Effector memory CD4-positive, alpha-beta T cell (primary cell): ENCODE measurements at places on chromosomes 7 and 10.

DNA sequence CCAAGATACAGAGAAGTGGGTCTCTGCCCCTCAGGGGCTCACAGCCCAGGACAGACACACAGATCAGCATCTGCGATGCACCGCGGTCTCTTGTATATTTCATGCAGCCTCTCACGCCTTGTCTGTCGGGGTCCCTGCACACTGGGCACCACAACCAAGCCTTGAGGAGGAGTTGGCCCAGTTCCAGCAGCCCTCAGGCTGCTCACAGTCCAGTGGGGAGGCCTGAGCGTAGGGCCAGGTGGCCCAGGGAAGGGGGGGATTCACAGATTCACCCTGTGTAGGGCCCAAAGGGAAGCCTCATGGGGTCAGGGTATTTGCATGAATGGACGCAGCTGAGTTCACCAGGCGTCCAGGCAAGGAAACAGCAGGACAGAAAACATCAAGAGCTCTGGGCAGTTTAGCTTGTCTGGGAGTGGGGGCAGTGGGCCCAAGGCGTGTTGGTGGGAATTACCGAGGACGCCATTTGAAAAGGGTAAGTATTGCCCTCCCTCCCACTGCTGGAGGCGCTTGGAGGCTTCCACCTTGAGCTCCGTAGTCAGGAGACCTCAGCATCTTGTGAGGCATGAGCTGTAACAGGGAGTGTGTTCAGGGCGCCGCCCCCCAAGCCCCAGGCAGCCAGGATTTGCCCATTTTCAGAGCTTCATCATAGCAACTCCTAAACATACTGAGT lies 129.1 kb upstream of the CHST15 start:
- no peak for DNase-seq

DNA sequence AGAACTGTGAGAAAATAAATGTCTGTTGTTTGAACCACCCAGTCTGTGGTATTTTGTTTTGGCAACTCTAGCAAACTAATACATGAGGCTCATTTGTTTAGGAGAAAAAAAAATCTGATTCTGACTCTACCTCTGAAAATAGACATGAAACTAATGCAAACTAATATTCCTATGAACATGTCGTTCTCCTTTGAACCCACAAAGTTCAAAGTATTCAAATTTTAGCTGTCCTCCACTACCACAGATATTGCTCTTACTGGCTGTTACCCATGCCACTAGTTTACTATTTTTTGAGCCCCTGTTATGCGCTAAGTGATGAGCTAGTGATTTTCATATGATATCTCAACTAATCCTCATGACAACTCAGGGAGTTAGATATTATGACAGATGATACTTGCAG lies 58.8 kb upstream of the ZNF804B start:
- no peak for DNase-seq

DNA sequence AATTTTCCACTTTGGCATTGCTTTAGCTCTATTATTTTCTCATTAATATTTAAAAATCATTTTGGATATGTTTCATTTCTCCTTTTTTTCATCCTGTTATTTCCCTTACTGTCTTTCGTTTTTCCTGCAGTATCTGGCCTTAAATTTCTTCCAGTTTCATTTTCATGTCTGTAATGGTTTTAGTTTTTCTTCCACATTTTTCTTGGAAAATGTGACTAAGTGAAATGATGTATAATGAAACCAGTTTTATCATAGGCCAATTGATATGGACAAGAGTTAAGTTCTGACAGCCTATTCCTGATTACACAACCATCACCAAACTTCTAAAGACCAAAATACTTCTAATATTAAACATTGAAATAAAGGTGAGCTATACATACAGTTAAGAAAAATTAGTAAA lies 158.5 kb downstream of the LHFPL3 start:
- DNase-seq = no peak

DNA sequence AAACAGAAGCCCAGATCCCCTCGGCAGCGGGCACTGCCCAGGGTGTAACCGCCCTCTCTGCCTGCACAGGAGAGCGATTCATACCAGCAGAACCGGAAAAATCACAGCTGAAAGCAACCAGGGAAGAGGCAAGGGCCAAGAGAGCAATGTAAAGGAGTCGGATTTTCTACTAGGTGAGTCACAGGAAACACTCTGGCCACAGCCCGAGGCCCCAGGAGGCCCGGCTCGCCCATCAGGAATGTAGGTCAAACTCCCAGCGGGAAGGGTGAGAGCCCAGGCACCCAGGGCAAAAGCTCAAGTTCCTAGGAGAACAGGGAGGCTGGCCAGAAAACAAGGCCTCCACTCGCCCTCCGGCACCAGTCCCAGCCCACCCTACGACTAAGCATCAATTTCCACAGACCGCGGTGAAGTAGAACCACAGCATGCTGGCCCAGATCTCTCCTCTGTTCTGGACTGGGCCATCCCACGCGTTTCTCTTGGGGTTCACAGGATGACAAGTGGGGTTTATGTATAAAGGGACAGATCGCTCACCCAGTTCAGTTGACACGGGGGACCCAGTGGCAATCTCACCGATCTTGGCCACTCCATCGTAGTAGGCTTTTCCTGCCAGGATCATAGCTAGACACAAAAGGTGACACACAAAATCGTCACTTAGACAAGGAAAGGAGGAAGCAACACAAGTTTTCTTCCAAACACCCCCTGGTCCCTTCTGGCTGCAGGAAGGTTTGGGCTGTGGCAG lies 46.2 kb downstream of the BAIAP2L1 start:
- no peak for DNase-seq

DNA sequence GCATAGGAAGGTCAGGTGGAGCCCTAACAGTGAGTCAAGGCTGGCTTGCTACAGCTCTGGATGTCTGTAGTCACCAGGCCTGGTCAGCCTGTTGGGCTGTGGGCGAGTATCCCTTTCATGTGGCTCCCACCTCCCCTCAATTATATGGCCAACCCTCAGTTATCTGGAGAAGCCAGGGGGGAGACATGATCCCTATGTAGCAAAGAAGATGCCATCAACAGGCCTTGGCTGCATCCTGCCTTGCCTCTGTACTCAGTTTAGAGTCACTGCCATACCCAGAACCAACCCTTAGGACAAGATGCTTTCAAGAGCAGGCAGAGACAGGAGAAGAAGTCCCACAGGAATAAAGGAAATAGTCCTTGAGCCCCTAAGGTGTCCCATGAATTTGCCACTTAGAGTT lies 763.9 kb downstream of the GRID1 start:
- DNase-seq = no peak

GRCh38 chr10:113252650-113253618 lies 299.9 kb upstream of the HABP2 start:
- DNase-seq = no peak

- no peak for DNase-seq
Observed at GRCh38 chr10:29631049-29631339, 3.8 kb downstream of the SVIL start.

DNA sequence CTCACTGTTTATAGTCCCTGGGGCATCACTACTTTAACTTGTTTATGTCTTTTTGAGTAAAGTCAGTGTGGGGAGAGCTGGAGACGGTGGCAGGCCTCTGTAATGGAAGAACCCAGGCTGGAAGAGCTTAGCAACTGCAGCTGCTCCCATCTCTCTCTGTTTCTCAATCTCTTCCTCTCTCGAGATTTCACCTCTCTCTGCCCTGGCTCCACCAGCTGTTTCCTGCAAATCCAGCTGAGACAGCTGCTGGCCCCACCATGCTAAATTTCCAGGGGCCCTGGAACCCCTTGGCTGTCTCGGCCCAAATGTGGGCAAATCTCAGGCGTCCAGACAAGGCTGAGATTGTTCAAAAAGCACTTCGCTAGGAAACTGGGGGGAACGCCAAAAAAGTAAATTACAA lies 25.8 kb upstream of the SLF2 start:
- no peak for DNase-seq

DNA sequence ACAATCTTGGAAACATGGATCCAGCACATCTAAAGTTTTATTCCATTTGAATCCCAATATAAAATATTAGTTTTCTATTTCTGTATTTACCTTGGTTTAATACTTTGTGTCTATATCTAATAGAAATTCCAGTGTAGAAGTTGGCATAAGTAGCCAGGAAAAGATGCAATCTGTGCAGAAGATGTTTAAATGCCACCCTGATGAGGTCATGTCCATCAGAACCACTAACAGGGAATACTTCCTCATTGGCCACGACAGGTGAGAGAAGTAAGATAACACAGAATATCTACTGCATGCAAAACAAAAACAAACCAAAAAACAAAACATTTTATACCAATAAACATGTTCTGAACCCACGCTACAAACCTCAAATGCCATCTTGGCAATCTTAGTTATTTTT lies 15.7 kb downstream of the PLEKHS1 start:
- DNase-seq = no peak

- DNase-seq = no peak
Observed at GRCh38 chr10:1019362-1019761, 6.3 kb downstream of the IDI2 start.

DNA sequence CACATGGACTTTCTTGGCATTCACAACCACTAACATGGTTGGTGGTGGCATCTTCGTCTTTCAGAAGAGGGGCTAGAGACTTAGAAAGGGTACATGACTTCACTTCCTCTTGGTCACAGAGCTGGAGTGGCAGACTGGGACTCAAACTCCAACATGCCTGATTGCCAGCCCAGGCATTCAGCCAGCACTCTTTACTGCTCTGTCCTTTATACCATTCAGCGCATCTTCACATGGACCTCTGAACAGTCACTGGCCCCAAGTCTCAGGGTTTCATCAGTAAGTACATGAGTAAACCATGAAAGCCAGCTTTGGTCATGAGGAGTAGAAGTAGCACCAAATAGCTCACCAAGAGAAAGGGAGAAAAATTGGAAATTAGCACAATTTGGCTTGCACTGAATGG lies 148.4 kb upstream of the KLF14 start:
- DNase-seq = no peak

GRCh38 chr10:92850185-92850584 lies 1.9 kb downstream of the EXOC6 start:
- DNase-seq = no peak

- DNase-seq = peak; percentile 52
Observed at GRCh38 chr7:141053626-141054025, 20.2 kb upstream of the TMEM178B start.

DNA sequence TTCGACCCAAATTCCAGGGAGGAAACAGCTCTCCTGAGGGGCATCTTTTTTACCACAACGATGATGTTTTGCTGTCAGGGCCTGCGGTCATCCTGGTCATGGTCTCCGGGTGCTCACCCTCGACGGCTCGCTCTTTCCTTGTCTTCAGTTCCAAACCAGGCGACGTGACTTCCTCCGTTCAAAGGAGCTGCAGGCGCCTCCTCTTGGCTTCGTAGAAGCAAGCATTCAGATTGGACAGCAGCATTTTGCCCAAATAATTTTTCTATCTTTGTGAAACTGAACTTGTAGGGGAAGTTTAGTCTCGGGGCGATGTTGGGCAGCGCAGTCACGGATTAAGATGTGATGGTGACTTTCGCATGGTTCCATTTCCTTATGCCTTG lies 208.9 kb downstream of the DNAJB6 start:
- no peak for DNase-seq

DNA sequence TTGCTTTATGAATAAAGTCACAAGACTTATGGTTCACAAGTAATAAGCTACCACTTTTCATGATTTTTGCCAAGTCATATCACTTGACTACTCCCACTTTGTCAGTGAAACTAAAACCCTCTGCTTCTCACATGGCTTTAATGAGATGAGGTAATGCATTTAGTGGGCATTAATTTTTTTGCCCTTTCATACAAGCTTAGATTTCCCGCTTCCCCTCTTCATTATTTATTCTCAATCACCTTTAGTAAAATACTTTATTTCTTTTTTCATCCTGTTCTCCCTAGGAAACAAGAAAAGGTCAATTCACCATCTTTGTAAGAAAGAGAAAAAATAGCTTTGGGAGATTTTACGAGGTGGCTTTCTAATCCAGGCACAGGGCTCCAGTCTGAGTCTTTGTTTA lies 109.6 kb upstream of the STARD3NL start:
- DNase-seq = no peak

- DNase-seq = no peak
Observed at GRCh38 chr7:441684-442421, 77.8 kb downstream of the PDGFA start.

DNA sequence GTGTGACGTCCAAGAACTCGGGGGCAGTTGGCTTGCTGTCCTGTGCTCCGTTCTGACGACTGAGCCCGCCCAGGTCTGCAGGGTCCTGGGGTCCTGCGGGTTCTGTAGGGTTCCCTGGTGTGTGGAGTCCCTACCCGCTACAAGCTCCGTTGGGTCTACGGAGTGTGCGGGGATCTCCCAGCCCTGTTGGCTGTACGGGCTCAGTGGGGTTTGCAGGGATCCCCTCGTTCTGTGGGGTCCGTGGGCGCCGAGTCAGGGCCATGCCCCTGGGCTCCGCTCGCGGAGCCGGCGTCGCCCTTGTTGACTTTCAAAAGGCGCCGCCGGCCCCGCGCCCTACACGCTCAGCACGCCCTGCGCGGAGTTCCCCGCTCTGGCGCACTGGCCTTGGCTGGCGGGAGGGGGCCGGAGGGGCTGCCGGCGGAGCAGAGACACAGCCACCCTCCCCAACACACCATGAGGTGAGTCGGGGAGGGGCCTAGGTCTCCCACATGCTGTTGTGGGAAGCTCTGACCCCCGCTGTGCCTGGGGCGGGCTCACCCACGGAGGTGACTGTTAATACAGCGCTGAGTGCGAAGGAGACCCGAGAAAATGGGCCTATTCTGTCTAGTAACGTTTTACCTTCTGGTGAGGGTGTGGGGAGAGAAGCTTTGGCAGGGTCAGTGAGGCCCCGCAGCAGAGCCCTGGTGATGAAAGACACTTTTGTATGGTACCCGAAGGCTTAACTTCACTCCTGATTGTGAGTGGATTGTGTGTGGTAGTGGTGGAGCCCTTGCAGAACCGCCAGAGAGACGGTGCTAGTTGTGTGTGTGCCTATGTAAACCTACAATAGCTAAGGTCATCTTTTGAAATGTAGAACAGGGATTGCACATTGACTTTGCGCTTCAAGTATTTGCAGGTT lies 8.1 kb downstream of the TASOR2 start:
- DNase-seq = peak; percentile 53

GRCh38 chr10:35040760-35041501 lies 49.2 kb downstream of the CUL2 start:
- no peak for DNase-seq

- DNase-seq = peak; percentile 16
Observed at GRCh38 chr7:112205343-112206237, 609 bp downstream of the DOCK4 start.
